ENCODE measurements at places on chromosomes 6 and 20.

GRCh38 chr20:59789686-59790085 lies 143.8 kb downstream of the SYCP2 start:
- DNase-seq = no peak

GRCh38 chr20:2139250-2139649 lies 37.6 kb downstream of the STK35 start:
- DNase-seq = no peak

DNA sequence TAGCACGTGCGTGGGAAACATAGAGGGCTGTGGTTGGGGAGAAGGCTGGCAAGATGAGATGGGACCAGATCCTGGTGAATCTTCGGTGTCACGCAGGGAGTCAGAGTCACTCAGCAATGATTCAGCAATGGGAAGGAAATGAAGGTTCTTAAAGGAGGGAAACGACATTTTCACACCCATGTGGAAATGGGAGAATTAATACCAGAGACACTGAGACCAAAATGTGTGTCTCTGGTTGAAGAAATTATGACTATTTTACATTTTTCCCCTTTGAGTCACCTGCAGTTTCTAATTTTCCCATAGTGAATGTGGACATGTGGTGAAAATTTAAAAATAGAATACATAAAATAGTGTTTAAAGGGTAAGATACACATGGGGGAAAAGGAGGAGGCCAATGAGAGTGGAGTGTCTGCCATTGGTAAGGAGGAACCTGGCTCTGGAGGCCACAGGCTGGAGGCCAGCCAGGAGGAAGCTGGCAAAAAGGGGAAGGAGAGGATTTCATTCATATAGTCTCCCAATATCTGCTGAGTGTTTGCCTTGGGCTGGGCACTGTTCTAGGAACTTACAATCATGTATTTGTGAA lies 17.5 kb downstream of the NRN1 start:
- no peak for DNase-seq

DNA sequence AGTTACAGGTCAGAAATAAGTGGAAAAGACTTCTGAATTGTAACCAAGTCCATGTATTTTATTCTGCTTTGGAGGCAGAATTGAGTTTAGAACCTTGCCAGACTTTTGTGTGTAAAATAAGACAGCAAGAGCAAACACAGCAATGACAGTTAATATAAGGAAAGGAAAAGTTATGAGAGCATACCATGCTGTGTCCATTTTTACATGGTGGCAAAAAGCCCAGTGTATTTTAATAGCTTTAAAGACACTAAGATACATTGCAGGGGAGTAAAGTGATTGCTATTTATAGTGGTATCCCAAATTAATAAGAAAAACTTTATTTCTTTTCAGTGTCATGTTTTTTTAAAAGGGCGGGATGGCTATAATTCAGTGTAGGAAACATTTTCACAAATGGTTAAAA lies 45.2 kb downstream of the CDC5L start:
- no peak for DNase-seq

DNA sequence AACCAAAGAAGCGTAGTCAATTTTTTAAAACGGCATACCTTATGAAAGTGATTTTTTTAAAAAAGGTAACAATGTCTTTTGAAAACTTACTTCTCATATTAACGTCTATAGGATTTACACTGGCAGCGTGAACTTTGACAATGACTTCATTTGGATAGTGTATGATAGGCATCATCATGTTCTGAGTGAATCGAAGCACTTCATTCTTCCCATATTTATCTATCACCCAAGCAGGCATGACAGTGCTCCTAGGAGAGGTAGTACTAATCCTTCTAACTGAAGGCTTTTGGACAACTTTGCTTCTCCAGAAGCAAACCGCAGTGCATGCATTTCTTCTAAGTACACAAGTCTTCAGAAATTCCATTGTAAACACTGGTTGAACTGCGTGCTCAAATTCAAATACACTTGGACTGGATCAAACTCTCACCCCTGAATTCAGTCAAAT lies 618 bp downstream of the RTN4IP1 start:
- no peak for DNase-seq

DNA sequence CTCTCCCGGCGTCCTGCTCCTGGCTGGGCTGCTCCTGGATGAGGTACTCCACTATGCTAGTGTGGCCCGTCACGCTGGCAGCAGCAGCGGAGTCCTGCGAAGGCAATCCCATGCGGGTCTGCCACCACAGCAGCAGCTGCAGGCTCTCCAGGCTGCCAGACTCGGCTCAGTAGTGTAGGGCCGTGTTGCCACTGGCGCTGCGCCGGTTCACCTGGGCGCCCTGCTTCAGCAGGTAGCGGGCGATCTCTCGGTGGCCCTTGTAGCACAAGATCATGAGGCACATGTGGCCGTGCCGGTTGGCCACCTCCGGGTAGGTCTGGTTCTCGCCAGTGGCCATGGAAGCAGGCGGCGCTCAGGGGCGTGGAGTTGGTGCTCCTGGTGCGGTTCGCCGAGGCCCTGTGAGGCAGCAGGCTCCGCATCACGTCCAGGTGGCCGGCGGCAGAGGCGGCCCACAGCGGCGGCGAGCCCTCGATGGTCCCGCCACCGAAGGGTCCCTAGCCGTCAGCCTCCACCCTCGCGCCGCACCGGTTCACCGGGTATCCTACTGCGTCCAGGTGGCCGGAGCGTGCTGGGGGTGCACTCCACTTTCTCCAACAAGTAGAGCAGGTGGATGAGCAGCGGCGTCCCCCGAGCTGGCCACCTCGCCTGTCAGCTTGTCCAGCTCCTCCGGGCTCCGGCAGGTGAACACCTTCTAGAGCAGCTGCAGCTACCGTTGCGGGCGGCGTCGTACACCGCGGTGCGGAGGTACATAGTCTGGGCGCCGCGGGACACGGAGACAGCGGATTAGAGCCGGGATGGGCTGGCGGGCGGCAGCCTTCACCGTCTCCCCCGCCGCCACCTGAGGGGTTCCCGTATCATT lies 19.8 kb downstream of the RFPL4B start:
- no peak for DNase-seq

DNA sequence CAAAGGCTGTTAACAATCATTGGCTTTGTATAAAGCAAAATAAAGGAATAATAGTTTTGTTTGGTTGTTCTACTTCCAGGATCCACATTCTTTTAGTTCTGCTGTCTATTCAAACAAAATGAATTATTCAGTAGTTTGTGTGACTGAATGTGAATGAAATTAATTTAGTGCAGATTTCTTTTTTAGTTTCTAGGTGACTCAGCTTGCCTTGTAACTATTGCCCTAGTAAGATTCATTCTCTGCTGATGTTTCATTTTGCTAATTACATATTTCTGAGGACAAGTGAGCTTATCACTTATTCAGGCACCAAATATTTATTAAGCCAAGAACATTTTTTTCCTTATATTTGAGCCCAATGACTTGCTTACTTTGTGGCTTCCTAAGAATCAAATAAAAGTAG lies 46.5 kb upstream of the RIPOR2 start:
- no peak for DNase-seq

GRCh38 chr6:116349216-116349615 lies 21.5 kb upstream of the DSE start:
- DNase-seq = no peak

- no peak for DNase-seq
Measured at GRCh38 chr6:88472851-88473525, 306.8 kb upstream of the CNR1 start.

DNA sequence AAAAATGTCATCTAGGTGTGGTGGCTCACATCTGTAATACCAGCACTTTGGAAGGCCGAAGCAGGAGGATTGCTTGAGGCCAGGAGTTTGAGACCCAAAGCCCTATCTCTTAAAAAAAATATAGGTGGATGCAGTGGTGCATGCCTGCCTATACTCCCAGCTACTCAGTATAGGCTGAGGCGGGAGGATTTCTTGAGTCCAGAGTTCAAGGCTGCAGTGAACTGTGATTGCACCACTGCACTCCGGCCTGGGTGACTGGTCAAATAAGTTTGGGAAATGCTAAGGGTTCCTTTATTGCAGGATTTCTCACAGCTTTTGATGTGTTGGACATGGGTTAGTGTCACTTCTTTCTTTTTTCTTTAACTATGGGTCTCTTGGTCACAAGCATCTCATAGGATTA lies 261.3 kb downstream of the PLCB1 start:
- DNase-seq = no peak

DNA sequence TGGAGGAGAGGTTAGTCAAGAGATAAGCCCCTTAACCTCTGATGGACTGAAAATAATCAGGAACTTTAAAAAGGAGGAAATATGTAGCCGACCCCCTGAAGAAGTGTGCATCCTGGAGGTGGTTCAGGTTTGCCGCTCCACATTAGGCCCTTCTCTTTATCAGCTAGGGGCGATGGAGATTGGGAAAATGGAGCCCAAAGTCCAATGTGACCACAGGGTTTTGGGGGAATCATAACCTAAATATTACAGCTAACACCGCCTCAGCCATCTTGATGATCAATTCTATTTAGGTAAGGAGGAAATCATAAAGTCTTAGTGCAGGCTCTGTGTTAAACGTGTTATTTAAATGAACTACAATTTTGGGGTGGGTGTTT lies 1.2 kb downstream of the OGFRL1 start:
- DNase-seq = no peak

GRCh38 chr20:34506480-34506879 lies 9.7 kb upstream of the DYNLRB1 start:
- no peak for DNase-seq

- no peak for DNase-seq
Measured at GRCh38 chr6:71127374-71127773, 161.2 kb upstream of the OGFRL1 start.

DNA sequence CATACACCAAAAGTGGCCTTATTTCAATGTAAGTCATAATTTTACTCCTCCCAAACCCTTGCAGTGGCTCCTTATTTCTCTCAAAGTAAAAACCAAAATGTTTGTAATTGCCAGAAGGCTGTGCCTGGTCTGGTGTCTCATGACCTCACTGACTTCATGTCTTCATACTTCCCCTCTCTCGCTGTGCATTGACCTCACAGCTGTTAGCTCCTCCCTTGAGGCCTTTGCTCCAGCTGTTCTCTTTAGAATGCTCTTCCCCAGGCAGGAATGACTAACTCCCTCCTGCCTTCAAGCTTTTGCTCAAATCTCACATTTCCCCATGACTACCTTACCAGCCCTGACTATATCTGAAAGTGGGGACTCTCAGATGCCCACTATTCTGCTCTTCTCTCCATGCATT lies 83.3 kb downstream of the MTFR2 start:
- no peak for DNase-seq

DNA sequence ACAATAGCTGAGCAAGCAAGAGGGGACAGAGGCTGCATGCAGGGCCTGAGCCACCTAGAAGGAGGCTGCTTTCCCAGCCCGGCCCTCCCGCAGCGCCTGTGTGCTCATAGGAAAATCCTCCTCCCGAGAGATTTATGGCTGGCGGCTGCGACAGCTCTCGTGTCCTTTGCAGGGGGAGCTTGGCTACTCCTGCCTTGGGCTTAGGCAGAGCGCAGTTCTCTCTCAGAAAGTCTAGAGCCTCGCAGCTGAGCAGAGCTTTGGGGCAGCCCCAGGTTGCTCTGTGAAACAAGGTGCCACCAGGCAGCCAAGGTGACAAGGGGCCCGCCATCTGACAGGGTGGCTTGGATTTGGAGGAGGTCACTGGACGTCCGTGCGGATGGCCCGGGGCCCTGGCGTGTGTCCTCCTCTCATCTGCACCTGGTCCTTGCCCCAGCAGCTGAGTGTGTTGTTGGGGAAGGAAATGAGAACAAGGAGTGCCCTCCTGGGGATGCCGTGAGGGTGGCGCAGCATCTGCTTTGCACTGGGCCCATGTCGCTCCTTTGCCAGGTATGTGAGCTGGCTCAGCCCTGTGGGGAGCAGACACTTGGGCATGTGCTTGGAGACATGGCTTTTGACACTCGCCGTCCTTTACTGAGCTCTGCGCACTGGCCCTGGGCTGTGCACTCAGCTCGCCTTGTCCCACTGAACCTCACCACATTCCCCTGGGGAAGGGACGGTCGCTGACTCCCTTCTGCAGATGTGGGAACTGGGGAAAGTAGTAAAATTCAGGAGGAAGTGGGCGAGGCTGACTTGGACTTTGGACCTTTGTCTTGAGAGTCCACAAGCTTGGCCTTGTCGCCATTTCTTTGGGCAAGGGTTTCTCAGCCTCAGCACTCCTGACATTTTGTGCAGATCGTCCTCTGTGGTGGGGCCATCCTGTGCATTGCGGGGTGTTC lies 41.9 kb downstream of the EDN3 start:
- DNase-seq = no peak

DNA sequence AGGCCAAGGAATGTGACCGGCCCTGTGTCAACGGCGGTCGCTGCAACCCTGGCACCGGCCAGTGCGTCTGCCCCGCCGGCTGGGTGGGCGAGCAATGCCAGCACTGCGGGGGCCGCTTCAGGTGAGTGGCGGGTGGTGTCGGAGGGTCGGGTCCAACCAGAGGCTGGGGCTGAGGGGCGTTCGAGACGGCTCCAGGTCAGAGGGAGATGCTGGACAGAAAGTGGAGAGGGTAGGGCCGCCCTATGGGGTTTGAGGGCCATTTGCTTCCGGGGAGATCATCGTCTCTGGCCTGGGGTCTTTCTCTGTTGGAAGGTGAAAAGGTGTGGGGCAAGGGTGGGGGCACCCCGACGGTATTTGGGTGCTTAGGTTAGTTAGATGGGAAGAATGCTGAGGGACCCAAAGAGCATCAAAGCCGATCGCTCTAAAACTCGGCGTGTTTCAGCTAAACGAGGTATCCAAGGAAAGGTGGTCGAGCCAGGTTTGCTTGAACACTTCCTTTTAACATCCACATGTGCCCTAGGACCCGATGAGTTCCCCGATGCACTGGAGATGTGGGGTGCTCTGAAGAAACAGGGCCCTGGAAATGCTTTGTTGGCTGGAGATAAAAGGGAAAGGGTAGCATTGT lies 691 bp downstream of the ATRN start:
- DNase-seq = no peak

DNA sequence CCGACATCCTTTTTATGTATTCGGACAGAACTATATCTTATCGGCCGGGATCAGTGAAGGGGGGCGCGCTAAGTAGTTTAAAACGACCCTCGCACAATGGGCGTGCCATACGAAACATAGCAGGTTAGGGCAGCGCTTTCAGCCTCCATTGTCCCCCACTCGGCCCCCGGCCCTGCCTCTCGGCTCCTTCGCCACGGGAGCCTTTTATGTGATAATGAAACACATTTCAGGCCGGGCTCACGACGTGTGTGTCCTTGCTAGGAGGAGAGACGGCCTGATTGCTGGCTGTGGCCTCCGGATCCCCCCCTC lies 5.3 kb downstream of the FOXA2 start:
- no peak for DNase-seq

- no peak for DNase-seq
Measured at GRCh38 chr6:83125425-83125824, 58.0 kb downstream of the DOP1A start.

DNA sequence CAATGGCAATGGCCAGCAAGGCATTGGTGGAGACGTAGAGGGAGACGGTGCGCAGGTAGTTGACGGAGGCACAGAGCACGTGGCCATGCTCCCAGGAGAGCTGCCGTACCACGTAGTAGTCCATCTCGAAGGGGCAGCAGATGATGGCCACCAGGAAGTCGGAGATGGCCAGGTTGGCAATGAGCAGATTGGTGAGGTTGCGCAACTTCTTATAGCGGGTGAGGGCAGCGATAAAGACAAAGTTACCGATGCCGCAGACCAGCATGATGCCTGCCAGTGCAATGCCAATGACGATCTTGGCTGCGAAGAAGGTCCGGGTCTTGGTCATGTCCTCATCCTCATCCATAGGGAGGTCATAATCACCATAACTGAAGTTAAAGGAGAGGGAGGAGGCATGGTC lies 2.8 kb downstream of the PROKR2 start:
- no peak for DNase-seq

Data from OCI-LY7 (cell line).